ENCODE measurements at places on chromosomes 3 and 15.

GRCh38 chr3:183073839-183074238 is 25.5 kb downstream of the MCCC1 start:
- DNase-seq: no peak

- no peak for DNase-seq
Observed at GRCh38 chr3:177960014-177960413, 576.2 kb upstream of the KCNMB2 start.

GRCh38 chr15:55218056-55218455 is 21.3 kb upstream of the RSL24D1 start:
- DNase-seq: no peak

DNA sequence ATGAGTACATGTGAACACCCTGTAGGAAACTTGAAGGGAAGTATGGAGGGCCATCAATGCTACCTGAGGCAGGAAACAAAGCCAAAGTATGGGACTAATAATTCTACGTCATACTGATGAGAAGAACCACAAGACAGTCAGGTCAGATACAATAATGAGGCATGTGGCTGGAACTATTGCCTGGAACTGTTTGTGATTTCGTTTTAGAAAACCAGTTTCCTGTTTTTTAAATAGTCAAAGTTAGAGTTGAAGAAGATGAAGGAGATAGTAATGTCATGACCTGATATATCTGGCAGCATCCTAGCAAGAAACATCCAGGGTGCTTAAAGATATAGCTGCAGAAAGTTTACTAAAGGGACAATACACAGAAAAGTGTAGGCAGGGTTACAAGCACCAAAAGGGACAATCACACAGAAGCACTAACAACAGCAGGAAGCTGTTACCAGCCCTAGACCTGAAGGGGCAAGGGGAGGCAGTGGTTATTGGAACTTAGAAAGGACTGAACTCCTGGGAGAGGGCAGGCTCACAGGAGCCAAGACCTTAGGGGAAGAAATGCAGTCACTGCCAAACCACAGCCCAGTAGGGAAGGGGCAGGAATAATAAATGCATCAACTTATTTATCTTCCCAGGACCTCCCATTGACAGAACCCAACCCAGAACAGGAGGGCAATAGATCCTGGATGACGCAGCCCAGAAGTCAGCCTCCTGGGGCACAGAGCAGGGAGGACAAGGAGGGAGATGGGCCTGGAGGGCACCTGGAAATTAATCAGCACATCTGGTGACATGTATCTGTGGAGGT is 302.1 kb upstream of the STT3B start:
- DNase-seq: no peak

Data from glutamatergic neuron (in vitro differentiated cells).